Testis (tissue), 5 donors: ENCODE measurements at places on chromosomes 16 and 17. TPM values are rescaled to one million over a fixed set of nuclear protein-coding genes. Genes with fewer than 3 reads are reported as not detected.

DNA sequence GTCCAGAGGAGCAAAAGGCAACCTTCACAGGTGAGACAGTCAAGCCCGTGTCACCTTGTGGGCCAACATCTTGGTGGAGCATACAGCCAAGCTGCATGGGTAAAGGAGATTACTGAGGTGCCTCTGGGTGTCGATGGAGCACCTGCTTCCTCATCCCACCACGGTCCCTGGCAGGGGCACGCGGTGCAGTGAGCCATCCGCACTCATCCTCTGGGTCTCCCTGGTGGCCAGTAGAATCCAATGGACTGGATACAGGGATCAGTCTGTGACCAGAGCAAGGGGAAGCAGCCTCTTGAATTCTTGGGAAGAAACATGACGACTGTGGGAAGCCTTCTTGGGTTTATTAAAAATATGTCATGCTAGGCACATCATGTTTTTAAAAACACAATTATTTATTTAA lies 4.8 kb upstream of the WSCD1 start:
- DNase-seq: no peak

DNA sequence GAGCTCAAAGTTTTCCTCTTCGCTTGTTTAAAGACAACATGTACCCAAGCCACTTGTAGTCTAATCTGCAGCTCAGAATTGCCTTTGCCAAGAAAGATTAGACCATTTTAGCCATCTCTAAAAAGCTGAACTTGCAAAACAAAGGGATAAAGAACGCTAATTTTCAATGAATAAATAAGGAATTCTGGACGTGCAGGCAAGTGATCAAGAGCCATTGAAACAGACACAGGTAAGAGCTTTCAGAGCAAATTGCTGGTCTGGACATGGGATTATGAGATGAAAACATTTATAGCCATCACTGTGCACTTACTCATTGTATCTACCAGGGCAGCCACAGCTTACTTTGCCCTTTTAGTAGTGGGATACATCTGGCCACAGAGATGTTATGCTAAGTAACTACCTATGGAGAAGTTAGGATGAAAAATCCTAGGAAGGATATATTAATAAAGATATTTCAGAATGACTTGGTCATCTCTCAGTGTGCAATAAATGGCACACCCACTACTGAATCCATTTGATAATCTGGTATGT lies 44.4 kb downstream of the RND2 start:
- DNase-seq: no peak

DNA sequence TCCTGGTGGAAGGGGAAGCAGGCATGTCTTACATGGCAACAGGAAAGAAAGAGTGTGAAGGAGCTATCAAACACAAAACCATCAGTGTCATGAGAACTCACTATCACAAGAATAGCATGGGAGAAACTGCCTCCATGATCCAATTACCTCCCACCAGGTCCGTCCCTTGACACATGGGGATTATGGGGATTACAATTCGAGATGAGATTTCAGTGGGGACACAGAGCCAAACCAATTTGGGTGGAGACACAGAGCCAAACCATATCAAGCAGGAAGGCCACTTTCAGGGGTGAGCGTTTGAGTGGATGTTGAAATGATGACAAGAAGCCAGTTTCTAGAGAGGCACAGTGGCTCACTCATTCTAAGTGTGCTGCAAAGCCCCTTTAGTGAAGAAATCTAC lies 143.8 kb downstream of the CPPED1 start:
- DNase-seq: no peak

DNA sequence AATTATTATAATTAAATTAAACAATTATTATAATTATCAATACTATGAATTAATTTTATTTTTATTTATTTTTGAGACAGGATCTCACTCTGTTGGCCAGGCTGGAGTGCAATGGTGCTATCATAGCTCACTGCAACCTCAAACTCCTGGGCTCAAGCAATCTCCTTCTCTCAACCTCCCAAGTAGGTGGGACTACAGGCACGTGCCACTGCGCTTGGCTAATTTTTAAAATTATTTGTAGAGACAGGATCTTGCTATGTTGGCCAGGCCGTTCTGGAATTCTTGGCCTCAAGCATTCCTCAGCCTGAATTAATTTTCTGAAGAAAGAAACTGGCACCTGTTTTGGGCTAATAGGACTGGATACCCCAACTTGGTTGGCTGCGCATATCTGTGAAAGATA lies 10.3 kb downstream of the GNA13 start:
- no peak for DNase-seq

- DNase-seq: no peak
These were observed 184.2 kb downstream of the KCNJ2 start for GRCh38 chr17:70353408-70354092.

GRCh38 chr17:48213797-48214196 lies 106.2 kb downstream of the SNX11 start:
- DNase-seq: no peak

The SCNN1G gene
- polyA plus RNA-seq: not detected

The FLOT2 gene
- 33.2 TPM for polyA plus RNA-seq
